ENCODE measurements at places on chromosomes 12 and 14. TPM values are rescaled to one million over a fixed set of nuclear protein-coding genes. Genes with fewer than 3 reads are reported as not detected.

Gene NUP37
- 20.0 TPM for polyA plus RNA-seq

DNA sequence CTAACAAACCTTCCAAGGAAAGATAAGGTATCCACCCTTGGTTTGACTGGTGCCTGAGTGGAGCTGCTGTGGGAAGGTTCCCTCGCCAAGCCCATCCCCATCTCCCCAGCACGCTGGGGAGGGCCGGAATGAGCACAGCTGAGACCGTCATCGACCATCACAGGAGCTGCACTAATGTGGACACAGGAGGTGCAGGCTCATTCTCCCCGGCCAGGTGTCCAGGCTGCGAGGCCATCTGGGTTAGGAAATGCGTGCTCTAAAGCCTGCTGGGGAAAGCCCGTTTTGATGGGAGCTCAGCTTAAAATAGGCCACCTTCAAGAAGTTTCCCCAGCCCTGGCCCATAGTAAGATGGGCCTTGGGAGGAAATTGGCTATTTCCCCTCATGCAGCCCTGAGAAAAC, 35.2 kb upstream of the FOXN3 start:
- DNase-seq = no peak

DNA sequence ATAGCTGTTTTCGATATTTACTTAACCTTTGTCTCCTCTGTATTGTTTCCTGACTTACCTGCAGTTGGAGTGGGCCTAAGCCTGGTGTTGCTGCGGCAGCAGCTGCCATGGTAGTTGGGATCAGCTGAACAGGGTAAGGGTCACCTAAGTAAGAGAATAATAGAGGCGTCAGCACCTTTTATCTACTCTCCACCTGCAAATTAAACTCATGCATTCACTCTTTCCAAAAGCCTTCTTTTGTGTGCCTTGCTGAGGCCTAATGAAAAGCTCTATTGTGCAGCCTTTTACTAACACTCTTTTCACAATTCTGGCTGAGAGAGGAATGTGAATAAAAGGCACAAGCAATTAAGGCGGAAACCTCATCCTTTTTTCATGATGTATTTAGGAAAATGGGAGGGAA, 308.7 kb downstream of the SOX5 start:
- DNase-seq = no peak

- DNase-seq = no peak
Measured at GRCh38 chr12:34021071-34021470, 1.2 kb upstream of the ALG10 start.

Gene CD69
- 142 TPM for polyA plus RNA-seq

DNA sequence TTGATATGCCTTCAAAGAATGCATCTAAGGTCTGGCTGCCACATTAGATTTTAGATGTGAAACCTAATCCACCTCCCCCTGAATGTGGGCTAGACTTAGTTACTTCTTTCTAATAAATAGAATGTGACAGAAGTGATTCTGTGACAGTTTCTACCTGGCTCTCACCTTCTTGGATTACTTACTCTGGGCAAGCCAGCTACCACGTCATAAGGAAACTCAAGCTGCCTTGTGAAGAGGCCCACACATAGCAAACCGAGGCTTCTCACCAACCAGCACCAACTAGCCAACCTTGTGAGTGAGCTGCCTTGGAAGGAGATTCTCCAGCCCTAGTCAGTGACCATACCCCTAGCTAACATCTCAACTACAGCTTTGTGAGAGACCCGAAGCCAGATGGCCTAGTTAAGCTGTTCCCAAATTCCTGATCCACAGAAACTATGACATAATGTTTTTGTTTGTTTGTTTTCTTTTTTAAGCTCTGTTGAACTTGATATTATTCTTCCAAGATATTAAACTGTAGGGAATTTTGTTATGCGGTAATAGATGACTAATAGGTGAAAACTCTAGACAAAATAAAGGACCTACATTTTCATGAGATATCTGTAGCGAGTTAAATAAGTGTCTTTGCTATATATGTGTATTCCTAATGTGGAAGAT, 6.2 kb downstream of the GPR19 start:
- no peak for DNase-seq

Measured in immature natural killer cell (primary cell).